ENCODE measurements at places on chromosomes 2 and 18.

GRCh38 chr2:213991453-213992108 is 419.3 kb upstream of the VWC2L start:
- DNase-seq: no peak

DNA sequence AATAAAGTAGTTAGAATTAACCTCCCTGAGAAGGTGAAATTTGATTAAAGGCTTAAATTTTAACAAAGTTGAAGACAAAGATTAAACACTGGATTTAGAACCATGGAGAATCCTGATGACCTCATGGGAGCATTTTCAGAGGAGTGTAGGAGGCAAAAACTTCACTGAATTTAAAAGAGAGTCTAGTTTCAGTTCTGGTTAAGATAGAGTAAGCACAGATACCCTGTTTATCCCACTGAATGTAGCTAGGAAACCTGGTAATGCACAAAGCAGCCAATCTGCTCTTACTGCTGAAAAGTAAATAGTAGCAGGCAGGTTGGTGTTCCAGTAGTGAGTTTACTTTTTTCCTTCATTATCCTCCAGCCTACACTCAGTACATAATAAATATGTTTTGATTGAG is 654.9 kb upstream of the SYT4 start:
- DNase-seq: no peak

DNA sequence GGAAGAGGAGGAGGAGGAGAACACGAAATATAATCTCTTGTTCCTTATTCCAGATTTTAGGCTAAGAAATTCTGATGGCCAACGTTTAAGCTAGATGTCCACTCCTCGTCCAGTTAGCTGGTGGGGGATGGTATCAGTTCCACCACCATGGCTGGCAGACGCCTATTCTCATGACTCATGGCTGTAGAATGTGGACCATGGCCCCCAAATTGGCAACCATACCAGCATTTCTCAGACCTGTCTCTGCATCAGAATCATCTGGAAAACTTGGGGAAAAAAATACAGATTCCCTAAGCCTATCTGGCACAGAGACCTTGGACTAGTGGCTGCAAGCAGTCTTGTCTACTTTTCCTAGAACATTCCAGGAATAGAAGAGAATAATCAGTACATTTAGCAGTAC is 267.7 kb upstream of the SIX2 start:
- DNase-seq: no peak

- no peak for DNase-seq
These were observed 173.7 kb downstream of the ACKR3 start for GRCh38 chr2:236743039-236743920.

DNA sequence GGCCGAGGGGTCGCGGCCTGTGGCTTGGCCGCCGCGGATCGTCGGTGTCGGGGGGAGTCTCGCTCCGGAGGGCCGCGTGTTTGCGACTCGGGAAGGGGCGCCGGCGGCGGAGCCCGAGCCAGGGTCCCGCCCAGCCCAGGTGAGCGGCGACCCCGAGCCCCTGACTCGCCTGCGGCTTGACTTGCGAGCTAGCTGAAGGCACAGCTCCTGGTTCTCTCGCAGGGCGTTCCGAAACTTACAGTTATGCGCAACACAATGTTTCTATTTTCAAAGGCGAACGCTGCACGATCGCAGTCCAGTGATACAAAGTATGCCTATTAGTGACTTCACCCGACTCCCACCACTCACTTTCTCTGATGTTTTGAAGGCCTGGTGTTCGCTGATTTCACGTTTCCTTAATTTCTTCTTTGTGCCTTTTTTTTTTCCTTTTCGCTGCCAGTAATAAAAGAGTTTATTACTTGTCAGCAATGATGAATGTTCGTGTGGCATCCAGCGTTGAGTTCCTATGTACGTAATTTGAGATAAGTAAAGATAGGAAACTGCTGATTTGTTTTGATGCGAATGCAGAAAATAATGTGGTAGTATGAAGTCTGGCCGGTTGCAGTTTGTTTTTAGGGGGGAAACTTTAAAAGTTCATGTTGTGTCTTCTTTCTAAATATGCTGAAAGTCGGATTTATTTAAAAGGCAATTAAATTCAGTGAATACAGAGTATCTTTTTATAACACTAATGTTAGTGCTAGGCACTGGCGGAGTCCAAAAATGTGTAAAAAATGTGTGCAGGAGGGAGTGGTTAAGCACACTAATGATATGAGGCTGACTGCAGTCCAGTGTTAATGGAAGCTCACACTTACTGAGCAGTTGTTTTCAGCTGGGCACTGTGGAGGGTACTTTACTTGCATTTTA is 706 bp downstream of the UBXN2A start:
- DNase-seq: no peak

- no peak for DNase-seq
These were observed 60.1 kb downstream of the SPIRE1 start for GRCh38 chr18:12597760-12598159.

- DNase-seq: no peak
These were observed 123.3 kb upstream of the SIX2 start for GRCh38 chr2:45132551-45132950.

DNA sequence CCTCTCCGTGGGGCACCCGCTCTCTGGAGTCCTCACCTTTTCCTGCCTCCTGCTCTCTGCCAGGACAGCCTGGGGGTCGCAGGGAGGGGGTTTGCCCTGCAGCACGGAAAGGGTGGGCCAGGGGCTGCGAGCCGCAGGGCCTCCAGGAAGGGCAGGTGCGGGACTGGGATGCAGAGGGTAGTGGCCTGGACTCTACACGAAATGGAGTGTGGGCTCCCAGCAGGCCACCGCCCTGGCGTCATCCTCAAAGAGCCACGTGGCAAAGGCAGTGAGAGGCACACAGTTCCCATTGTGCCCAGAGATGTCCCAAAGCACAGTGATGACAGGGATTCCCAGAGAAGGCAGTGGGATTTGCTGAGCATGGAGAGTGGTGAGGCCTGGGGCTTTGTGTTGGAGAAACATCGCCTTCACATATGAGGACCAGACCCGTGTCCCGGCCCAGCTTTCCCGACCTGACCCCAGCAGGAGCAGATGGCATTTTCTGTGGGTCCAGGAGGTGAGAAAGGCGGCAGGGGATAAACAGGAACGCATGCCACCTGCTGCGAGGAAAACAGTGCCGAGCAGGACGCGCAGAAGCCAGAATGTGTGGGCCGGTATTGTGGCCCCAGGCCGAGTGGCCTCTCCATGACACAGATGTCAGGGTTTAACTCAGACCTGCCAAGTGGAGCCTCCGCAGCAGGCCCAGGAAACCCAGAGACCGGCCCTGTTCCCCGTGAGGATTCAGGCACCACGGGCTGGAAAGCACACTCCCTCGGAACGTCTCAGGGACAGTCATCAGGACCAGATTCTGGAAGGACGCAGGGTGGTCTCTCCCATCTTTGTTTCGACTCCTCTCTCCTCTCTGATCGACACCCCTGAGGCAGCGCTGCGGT is 855.5 kb upstream of the SALL3 start:
- DNase-seq: no peak

DNA sequence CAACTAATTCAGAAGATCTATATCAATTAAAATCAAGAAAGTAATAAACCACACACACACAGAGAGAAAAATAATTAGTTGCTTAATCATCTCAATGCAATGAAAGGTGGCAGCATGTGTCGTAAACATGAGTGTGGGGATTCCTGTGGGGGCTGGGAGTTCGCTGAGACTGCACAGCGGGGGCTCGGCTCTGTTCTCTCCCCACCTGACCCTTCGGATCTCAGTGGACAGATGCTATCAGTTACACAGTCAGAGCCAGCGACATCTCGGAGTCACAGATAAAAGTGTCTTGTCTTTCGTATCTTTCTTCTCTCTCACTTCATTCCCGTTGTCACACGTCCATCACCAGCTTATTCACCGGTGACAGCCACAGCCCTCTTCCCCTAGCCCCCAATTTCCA is 37.1 kb downstream of the COLEC12 start:
- no peak for DNase-seq

GRCh38 chr2:16100006-16100405 is 159.7 kb downstream of the MYCN start:
- DNase-seq: no peak

- peak; percentile 67 for DNase-seq
These were observed 108.7 kb downstream of the UXS1 start for GRCh38 chr2:106085181-106085940.

- DNase-seq: no peak
These were observed 50.0 kb downstream of the SLC9A2 start for GRCh38 chr2:102669401-102669800.

DNA sequence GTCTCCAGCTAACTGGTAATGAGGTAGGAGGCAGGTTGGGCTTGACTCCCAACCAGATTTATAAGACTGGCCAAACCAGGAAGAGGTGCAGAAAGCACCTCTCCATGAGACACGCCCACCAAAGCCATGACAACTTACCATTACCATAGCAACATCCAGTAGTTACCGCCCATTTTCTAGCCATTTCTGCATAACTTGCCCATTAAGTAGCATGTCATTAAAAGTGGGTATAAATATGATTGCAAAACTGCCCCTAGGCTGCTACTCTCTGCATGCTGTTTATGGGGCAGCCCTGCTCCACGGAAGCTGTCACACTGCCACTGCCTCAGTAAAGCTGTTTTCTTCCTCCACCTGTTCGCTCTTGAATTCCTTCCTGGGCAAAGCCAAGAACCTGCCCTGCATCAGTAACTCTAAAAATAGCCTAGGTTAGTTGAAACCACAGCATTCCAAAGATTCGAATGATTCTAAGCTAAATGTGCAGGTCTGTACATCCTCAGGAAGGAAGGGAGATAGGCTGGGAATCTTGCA is 131.9 kb downstream of the ATL2 start:
- DNase-seq: no peak

DNA sequence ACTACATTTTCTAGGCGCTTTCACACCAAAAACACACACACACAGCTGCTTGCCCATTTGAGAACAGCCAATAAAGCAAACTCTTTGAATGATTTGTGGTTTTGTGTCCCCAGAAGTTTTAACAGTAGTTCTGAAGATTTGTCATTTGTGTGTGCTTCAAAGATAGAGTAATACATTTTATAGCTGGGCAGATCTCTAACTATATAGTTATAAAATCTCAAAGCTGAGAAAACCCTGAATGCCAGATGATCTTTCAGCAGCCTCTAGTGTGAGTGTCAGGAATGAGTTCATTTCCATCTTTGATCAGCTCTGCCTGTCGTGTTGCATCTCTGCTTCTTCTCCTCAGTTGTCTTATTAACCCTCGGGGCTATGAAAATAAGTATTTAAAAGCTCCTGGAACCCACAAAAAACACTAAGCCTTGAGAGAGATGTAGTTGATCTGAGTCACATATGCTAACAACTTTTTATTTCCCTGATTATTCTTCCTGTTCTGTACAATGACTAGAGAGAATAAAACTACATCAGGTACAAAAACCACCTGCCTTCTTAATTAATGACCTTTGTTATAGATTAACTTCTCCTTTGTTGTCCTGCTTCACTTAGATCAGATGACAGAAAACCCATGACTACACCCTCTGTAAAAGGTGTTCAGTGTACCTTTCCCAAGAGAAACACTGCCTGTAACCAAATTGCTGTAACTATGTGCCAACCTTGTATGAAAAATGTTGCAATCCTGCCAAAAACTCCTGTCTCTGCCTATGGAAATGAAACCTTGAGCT is 30.0 kb upstream of the SLC3A1 start:
- DNase-seq: no peak

DNA sequence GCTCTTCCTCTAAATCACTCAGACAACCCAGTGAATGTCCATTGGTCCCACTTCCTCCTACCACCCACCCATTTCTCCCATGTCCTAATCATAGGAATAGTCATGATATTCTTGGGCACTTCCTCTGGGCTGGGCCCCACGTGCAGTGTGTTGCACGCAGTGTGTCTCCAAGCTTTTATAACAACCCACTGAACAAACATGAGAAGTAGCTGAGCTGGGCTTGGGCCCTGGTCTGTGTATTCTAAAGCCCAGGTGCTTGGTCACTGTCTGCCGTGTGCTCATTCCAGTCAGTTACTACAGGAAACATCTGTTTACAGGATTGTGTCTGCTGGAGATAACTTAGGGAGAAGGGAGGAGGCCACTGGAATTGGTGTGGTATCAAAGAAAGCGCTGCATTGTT is 64.2 kb upstream of the THOC1 start:
- no peak for DNase-seq

GRCh38 chr2:2640818-2641217 is 309.7 kb upstream of the MYT1L start:
- DNase-seq: no peak

GRCh38 chr2:235135990-235136561 is 184.3 kb downstream of the SH3BP4 start:
- DNase-seq: peak; percentile 60

DNA sequence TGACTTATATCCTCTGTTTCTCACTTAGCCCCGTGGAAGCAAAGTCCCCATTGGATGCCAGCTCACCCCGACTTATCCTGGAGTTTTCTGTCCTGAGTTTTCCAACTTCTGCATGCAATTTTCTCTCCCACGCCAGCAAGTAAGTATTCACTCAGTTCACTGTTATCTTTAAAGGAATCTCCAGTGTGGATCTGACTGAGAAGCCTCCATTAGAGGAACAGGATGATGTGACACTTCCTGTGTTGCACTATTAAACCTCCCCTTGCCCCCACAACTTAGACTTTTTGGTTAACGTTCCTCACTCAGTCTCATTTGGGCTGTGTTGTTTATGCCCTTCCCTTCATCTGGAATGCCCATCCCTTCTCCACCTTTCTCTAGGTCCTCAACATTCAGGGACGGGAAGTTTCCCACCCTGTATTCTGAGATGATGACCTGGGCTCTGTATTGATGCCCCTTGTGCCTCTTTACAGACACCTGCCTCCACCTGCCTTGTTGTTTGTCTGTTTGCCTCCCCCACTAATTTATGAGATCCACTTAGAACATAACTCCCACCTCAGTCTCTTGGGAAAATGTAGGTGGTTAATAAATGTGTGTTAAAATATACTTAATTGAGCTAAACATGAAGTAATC is 536.1 kb upstream of the RAB6C start:
- DNase-seq: no peak

- no peak for DNase-seq
These were observed 142.9 kb downstream of the TGIF1 start for GRCh38 chr18:3592864-3593263.

GRCh38 chr2:1405967-1406366 is 7.3 kb upstream of the TPO start:
- DNase-seq: no peak

DNA sequence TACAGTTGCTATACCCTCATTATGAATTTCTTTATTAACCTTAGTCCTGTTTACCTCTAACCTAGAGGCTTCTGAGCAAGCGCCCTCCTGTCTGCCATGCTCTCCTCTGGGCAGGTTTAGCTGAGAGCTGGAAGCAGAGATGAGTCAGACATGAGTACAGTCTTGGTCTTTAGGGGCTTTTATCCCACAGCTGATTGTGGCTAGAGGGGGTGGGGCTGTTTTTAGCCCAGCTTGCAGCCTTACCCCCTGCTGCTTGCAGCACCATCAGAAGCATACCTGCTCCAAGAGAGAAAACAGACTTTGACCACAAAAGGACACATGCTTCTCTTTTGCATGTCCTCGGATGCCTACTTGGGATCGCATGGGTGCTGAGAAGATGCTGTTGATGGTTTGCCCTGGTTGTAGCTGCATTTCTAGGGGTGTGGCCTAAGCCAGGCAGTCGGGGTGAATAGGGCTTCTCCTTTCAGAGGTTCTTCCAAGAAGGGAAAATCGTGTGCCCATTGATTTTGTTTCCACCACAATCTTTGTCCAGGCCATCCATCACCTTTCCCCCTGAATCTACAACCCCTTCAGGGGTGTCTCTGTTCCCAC is 115.0 kb upstream of the LGALSL start:
- peak; percentile 41 for DNase-seq

GRCh38 chr2:28343184-28343942 is 49.3 kb upstream of the FOSL2 start:
- DNase-seq: no peak

GRCh38 chr2:162327134-162327769 is 8.8 kb upstream of the IFIH1 start:
- DNase-seq: no peak

Data from activated T-cell treated with anti-CD3 and anti-CD28 coated beads, Interleukin-2, amount 50 U/mL, for 48 hours (primary cell).